Skeletal muscle cell (primary cell): ENCODE measurements at places on chromosomes 7 and 10.

- no peak for DNase-seq
Observed at GRCh38 chr10:34198953-34199352, 616.1 kb downstream of the PARD3 start.

DNA sequence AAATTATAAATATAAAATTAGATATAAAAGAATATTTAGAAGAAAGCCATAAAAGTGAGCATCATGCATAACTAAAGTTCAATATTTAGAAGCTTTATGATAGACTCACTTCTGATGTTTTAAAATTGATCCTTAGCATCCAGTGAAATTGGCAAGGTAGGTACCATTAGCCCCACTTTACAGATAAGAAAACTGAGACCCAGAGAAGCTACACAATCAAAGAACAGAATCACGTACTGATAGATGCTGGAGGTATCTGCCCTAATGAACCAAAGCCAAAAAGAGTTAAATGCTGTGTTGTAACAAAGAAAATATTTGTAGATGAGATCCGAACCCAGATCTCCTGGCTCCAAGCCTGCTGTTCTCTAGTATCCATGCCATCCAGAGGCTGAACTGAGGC lies 42.6 kb upstream of the RAPGEF5 start:
- DNase-seq: no peak

DNA sequence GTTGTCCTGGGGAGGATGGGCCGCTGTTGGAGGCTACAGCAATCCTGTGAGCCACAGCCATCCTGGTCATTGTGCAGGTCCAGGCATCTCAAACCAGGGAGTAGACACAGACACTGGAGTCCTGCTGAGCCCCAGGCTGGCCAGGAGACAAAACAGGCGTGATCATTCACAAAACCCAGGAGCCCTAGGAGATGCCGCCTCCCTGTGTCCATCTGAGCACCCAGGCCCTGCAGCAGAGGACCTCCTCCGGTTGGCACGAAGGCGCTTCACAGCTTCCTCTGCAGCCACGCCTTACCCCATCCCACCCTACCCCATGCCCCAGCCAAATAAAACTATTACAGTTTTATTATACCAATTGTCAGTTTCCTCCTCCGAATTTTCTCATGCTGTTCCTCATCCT lies 183.6 kb downstream of the PLXNA4 start:
- DNase-seq: no peak

- DNase-seq: no peak
Observed at GRCh38 chr7:107130487-107131220, 38.1 kb upstream of the HBP1 start.

DNA sequence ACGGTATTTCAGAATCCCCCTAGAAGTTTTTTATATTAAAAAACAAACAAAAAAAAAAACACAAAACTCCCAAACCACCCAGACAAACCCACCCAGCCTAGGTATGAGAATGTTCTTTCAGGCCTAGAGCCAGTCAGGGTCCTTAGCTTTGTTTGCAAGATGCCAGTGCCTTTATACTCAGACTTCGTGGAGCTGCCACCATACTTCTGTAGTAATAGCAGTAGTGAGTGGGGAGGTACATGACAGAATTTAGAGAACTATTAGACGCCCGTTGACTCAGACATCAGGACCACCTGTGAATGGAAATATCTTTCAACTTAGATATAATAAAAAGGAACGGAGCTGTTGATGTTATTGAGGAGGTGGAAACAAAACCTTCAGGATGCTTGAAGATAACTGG lies 138.2 kb upstream of the MKLN1 start:
- no peak for DNase-seq

GRCh38 chr10:28429573-28430216 lies 103.2 kb upstream of the WAC start:
- no peak for DNase-seq

DNA sequence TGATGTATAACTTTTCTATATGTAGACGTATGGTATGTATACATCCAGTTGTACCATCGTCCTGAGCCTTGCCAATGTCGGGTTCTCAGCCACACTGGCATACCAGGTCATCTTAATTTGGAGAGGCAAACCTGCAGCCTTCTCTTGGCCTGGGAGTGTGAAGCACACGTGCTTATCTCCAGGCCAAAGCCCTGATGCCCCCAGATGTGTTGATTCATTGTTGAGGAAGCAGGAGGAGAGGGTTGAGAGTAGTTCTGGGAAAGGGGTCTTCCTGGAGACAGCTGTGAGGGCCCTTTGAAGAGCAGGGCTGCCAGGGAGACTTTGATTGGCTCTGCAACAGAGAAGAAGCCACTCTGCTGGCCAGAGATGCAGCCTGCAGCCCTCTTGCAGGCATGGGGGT lies 155.6 kb downstream of the ARHGAP21 start:
- no peak for DNase-seq

GRCh38 chr10:129678186-129678585 lies 211.1 kb downstream of the MGMT start:
- no peak for DNase-seq

GRCh38 chr10:108055506-108055905 lies 891.0 kb upstream of the SORCS1 start:
- no peak for DNase-seq

DNA sequence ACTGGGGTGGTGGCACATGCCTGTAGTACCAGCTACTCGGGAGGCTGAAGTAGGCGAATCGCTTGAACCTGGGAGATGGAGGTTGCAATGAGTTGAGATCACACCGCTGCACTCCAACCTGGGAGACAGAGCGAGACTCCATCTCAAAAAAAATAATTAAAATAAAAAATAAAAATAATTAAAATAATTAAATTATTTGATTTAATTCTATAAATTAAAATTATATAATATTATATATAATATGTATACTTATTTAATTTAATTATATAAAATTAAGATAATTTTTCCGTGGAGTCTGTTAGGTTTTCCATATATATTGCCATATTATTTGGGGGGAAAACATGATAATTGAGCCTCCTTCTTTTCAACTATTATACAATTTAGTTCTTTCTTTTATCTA lies 12.0 kb downstream of the WIPF3 start:
- no peak for DNase-seq

GRCh38 chr7:99363286-99363685 lies 11.2 kb upstream of the ARPC1B start:
- DNase-seq: no peak
